ENCODE measurements at places on chromosomes 7 and 10.

DNA sequence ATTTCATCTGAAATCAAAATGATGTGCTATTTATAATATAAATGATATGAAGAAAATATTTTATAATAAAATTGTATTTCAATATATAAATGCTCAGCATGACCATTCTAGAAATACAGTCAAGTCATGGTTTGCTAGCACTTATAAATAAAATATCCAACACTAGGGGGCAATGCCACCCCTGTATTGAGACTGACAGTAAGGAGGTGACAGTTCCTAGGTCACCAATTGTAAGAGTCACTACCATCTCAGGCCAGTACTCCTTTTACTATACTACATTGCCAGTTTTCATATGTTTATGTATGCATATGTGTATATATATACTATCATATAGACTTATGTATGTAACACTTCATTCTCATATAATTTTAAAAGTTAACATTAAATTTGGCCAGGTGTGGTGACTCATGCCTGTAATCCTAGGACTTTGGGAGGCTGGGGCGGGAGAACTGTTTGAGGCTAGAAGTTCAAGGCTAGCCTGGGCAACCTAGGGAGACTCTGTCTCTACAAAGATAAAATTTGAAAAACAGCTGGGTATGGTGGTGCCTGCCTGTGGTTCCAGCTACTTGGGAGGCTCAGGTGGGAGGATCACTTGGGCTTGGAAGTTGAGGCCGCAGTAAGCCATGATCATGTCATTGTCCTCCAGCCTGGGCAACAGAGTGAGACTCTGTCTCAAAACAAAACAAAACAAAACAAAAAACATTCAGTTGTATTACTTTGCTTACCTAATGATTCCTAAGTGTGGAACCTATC, 2.4 kb upstream of the CNOT4 start:
- DNase-seq = peak; percentile 67

DNA sequence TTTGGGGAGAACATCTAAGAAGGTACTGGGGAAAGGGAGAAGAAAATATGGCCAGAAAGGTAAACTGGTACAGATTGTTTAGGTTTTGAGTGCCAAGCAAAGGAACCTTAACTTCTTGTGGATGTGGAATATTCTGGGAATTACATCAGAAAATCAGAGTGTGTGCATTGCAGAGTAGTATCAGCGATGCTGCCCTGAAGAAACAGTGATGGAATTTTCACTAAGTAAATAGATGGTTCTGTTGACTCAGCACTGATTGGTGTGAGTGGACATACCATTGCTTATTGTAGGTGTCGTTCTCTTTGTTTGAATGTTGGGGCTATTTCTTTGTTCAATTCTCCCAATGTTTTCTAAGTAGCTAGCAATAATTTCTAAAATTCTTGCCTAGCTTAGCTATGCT, 24.4 kb upstream of the AKR1B1 start:
- DNase-seq = no peak

GRCh38 chr10:104088239-104088638, 2.6 kb upstream of the COL17A1 start:
- no peak for DNase-seq

DNA sequence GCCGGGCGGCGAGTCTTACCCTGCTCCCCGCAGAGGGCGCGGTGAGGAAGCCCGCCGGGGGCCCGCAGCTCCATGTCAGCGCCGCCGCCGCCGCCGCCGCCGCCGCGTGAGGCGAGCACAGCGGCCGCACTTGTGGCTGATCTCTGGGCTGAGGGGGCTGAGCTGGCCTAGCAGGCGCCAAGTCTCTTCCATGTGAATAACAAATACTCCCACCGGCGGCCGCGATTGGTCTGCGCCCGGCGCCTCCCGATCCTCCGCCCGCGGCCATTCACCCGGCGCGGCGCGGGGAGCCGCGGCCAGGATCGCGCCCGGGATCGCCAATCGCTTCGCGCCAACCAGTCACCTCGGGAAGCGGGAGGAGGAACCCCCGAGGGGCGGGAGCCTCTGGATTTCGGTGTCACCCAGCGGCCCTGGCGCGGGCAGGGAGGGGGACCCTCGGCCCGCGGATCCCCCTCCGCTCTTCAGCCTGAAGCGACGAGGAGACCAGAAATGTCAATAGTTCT, at the start of gene GRM8:
Gene GRM8, minus strand, starts transcription at position 164 of the 503 bp plus-strand sequence.
- peak; percentile 59 for DNase-seq

DNA sequence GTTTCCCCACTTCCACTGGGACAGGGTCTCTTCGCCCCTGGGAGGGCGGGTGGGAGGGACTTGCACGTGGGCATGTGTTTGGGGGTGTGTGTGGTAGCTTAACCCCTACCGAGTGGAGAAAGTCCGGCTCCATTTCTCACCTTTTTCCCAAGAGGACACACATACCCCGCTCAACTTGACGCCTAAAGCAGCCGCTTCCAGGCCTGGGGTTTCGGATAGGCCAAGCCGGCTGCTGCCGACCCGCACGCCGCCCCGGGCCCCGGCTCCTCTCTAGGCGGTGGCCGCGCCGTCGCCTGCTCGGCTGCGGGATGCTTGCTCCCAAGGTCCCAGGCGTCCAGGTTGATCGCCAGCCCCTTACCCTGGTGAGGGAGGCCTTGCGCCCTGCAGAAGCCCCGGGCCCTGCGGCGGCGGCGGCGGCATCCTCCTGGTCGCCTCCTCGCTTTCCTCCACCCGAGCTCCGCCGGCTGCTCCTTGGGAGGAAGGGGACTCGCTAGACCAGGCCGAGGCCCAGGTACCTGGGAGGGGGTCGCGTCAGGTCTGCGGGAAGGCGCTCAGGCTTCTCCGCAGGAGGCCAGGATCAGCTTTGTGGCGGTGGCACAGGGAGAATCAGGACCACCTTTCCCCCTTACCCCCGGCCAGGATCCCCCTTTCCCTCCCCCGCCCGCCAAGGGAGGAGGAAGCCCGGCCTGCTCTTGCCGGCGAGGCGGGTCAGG, 3.2 kb upstream of the GATA3 start:
- no peak for DNase-seq

GRCh38 chr7:83109352-83109751, 53.3 kb downstream of the PCLO start:
- no peak for DNase-seq

DNA sequence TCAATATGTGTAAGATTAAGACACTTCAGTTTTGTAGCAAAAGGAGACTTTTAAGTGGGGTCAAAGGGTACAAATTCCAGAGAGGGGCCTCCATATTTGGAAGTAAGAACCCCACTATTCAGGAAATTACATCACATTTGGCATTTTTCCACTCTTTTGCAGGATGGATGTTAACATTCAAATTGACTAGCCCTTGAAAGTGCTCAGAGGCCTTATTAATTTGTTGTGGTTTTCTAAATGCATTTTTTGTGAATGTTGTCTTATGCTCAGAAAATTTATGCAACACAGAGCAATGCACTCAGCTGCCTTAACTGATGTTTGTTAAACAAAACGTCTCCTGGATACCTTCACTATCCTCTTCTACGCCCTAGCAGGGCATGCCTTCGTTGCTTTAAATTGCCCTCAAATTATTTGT, 50.9 kb upstream of the PDLIM1 start:
- DNase-seq = peak; percentile 29

- DNase-seq = peak; percentile 92
Measured at GRCh38 chr7:44101966-44102845, 1.9 kb upstream of the AEBP1 start.

DNA sequence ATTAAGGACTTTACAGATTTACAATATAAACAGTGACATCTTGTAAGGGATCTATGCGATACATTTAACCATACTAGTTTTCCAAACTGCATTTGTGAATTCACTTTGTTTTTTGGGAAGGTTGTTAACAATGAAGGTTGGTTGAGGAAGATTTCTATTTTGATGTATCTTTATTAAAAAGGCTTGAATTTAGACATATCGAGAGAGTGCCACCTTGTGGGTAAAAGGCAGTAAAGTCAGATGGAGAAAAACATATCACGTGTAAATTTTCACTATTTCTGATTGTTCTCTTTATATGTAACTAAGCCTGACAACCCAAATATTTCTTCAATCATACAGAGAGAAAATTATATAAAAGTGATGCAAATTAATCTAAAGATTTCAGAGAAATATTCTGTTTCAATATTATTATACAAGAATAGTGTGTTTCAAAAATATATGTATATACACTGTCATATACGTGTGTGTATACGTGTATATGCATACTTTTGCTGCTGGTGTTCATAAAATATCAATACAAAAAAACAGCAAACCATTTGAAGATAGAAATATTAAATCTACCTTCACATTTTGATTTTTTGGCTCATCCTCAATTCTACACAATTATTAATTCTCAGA, 988.6 kb downstream of the SORCS1 start:
- peak; percentile 58 for DNase-seq

- no peak for DNase-seq
Measured at GRCh38 chr7:151838072-151838471, 38.8 kb downstream of the PRKAG2 start.

DNA sequence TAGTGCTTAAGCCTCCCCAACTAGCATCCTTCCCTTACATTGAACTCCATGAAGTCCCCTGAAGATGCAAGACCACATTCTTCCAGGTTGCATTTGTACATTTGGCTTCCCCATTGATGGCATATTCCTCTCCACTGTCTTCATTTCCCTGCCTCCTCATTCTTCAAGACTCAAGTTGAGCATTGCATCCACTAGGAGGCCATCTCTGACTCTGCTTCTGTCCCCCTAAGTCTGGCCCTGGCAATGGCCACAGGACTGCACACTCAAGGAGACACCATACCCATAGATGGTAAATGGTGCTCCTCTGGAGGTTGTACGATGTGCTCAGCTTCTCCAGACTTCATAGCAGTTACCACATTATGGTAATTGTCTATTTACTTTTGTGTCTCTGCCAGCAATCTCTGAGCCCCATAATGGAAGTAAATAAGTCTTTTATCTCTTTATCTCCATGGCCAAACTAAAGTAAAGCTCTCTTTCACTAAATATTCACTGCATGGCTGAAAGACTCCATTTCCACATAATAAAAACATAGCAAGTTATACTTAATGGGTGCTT, 112.6 kb downstream of the PTPRZ1 start:
- no peak for DNase-seq

- DNase-seq = no peak
Measured at GRCh38 chr10:48818861-48819520, 120.6 kb downstream of the LRRC18 start.

GRCh38 chr10:11210211-11210922, 192.7 kb downstream of the CELF2 start:
- DNase-seq = no peak

GRCh38 chr10:87544721-87545120, 40.0 kb downstream of the MINPP1 start:
- peak; percentile 39 for DNase-seq

- no peak for DNase-seq
Measured at GRCh38 chr7:157001920-157002818, 8.3 kb downstream of the MNX1 start.

GRCh38 chr10:70295321-70295720, 11.5 kb upstream of the NPFFR1 start:
- DNase-seq = no peak

DNA sequence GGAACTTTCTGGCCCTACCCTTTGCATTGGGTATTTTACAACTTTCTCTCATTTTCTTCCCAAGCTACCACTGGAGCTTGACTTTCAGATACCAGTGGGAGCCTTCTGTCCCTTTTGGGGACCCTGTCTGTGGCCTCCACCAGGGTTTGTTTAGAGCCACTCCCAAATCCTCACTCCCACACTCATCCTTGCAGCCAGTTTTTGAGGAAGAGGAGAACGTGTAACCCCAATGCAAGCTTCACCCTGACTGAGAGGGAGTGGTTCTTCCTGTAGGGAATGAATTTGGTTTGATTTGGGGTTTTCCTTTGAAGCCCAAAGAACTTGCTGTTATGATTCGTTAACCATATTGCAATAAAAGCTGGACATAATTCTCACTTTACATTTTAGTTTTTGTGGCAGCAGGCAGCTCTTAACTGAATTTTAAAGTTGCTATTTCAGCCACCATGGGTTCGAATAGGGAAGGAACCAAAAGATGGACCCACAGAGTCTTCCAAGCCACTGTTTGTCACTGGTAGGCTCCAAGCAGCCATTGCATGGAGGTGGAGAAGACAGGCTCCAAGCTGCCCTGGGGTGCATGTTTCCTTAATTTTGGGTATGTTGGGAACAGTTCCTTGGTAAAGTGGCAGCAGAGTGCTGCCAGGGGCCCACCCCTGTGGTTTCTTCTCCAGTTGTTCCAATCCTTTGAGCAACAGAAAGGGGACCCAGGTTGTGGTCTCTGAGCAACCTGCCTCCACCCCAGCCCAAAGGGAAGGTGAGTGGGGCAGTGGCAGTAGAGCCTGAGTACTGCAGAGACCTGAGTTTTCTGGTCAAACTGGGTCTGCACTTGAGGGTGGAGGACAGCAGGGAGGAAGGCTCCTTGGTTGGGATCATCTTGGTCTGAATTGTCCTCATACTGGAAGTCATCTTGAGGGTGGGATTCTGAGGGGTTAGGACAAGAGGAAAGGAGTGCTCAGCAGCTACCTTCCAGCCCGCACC, 5.1 kb downstream of the EVX1 start:
- DNase-seq = no peak

- no peak for DNase-seq
Measured at GRCh38 chr7:144474800-144475615, 71.5 kb upstream of the NOBOX start.

DNA sequence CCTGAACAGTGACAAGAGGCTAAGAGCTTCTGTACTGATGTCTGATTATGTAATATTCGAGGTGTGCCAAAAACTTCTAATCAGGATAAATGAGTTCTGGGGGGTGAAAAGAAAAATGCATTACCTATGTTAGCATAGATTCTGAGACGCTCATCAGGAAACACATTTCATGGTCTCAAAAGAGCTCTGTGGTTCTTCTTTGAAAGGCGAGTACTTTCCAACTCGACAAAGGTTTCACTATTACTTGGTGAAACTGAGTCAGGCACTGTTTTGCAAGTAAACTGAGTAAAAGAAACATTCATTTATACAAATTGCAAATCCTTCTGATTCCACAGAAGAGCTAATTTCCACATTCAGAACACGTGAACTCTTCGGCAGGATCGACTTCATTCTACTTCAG, 523.2 kb downstream of the GATA3 start:
- no peak for DNase-seq

DNA sequence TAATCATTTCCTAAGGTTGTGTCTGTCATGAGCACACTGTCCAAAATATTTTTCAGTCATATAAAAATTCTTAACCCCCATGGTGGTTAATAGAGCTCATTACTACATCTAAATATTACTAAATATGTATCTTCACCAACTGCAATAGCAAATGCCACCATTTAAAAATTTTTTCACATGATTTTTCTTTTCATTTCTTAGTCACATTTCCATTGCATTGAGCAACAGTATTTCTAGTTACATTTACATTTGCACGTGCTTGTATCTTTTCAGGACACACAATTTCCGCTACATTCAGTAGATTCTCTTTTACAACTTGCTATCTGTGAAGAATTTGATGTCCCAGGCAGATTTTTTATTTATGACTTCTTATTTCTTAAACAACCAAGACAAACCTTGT, 5.2 kb upstream of the TAS2R40 start:
- DNase-seq = no peak

DNA sequence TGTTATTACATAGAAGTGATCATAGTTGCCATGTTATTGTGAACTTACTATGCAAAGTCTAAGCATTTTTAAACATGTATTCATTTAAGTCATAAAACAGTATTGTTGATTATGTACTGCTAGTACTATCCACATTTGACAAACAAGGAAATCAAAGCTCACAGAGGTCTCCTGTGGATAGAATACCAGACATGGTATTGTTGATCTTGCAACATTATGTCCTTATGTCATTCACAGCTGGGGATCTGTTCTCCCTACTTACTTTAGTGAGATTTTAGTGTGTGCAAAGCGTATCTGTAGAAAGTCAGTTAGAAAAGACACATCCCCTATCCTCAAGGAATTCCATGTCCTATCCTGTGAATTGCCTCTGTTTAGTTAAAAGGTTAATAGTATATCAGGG, 106.1 kb downstream of the SND1 start:
- DNase-seq = peak; percentile 48
